EL (cell line): ENCODE measurements at places on chromosomes 13 and 19.
A peak's percentile ranks its signal among the peaks of the same experiment; 100 is the strongest.

- DNase-seq: no peak
Measured at GRCh38 chr13:99688776-99689175, 187.5 kb downstream of the TM9SF2 start.

- DNase-seq: no peak
Measured at GRCh38 chr13:113616281-113616906, 31.8 kb downstream of the TFDP1 start.

DNA sequence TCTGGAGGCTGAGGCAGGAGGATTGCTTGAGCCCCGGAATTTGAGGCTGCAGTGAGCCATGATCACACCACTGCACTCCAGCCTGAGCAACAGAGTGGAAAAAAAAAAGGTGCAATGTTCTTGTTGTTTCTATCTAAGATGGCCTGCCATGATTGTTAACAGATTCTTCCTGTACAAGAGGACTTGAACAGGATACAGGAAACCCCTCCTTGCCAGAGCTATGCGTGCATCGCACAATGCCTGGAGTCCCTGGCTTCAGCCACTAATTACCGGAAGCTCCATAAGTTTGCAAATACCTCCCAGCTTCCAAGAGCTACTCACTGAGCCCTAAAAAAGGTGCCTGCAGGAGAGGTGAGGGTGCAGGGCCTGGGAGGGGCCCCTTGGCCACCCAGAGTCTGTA, 13.1 kb upstream of the HIF3A start:
- no peak for DNase-seq

DNA sequence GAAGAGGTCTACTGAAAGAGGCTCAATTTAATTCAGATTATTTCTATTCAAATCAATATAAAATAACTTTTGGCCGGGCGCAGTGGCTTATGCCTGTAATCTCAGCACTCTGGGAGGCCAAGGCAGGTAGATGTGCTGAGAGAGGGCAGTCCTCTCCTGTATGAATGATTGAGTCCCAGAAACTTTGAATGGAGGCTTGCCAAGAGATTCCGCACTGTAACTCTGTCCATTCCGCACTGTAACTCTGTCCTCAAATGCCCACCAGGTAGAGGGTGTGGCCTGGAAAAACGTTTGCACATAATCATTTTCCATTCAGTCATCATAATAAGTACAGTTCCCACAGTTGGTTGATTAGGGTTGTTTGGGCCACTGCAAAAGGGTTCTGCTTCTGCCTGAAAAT, 274.7 kb upstream of the SOX21 start:
- no peak for DNase-seq

DNA sequence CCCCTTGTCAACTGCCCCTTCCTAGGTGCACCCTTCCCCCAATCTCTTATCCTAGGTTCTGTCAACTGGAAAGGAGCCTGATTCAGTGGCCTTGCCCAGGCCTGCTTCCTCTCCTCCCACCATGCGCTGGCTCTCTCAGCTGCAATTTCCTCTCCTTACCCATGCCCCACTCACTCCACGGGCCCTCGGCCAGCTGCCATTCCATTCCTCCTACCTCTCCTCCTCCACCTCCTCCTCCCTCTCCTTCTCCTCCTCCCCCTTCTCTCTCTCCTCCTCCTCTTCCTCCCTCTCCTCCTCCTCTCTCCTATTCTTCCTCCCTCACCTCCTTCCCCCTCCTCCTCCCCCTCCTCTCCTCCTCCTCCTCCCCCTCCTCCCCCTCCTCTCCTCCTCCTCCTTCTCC, 9.6 kb upstream of the TIMM44 start:
- DNase-seq: peak; percentile 47

DNA sequence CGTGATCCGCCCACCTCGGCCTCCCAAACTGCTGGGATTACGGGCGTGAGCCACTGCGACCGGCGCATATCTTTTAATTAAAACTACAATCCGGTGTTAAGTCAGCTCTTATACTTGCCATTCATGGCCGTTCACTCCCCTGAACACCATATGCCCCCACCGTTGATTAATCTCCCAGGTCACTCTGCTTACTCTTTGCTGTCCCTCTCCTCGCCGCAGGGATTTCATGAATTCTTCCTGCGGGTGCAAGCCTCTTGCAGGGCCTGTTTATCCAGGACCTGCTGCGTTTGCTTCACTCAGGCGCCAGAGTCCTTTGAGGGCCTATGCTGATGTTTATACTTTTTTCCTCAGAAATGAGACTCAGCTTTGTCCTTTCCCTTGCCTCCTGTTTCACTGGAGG, 996 bp downstream of the ERVV-2 start:
- no peak for DNase-seq

GRCh38 chr13:113862931-113863523, 849 bp downstream of the GAS6 start:
- DNase-seq: peak; percentile 40

- no peak for DNase-seq
Measured at GRCh38 chr19:51027126-51027806, 850 bp upstream of the KLK11 start.

- DNase-seq: no peak
Measured at GRCh38 chr19:46411088-46411924, 2.1 kb downstream of the CCDC8 start.
